A549 treated with CpdA at 1 μM for 4 hours (cell line): ENCODE measurements at places on chromosomes 3 and 15. TPM values are rescaled to one million over a fixed set of nuclear protein-coding genes. Genes with fewer than 3 reads are reported as not detected.

C3orf85 gene
- not detected in 5 replicates for total RNA-seq

SLC9C1 gene
- not detected in 5 replicates for total RNA-seq

EBLN2 gene
- 0.31 to 0.55 TPM (median 0.53 TPM) in 5 replicates for total RNA-seq

NR1D2 gene
- total RNA-seq, result 5.6 to 7.1 TPM (median 5.9 TPM) in 5 replicates

NUP210 gene
- 31.7 to 40.3 TPM (median 38.3 TPM) in 5 replicates for total RNA-seq

LCTL gene
- total RNA-seq, result 0.03 to 0.14 TPM (median 0.08 TPM) in 3 of 5 replicates, not detected in the others

CP gene
- 3.4 to 8.3 TPM (median 5.9 TPM) in 5 replicates for total RNA-seq

CCDC39 gene
- total RNA-seq, result not detected in 5 replicates

UPK1B gene
- total RNA-seq, result 10.7 to 13.6 TPM (median 12.5 TPM) in 5 replicates

GRK7 gene
- total RNA-seq, result 0.02 to 0.06 TPM (median 0.03 TPM) in 3 of 5 replicates, not detected in the others

SLC12A1 gene
- not detected in 5 replicates for total RNA-seq

NRROS gene
- total RNA-seq, result not detected in 5 replicates

MAP6D1 gene
- 4.1 to 6.5 TPM (median 5.3 TPM) in 5 replicates for total RNA-seq

ENTPD3 gene
- 0.13 TPM in 1 of 5 replicates, not detected in the others for total RNA-seq

SH2D7 gene
- total RNA-seq, result not detected in 5 replicates

DOCK3 gene
- total RNA-seq, result 0.42 to 0.51 TPM (median 0.49 TPM) in 5 replicates

ARPP21 gene
- total RNA-seq, result 0.03 to 0.06 TPM in 2 of 5 replicates, not detected in the others

KLF15 gene
- total RNA-seq, result 0.02 to 0.12 TPM (median 0.07 TPM) in 4 of 5 replicates, not detected in the other

PBRM1 gene
- total RNA-seq, result 11.2 to 15.4 TPM (median 15.0 TPM) in 5 replicates

CHRNA7 gene
- total RNA-seq, result 3.1 to 4.2 TPM (median 4.0 TPM) in 5 replicates

FETUB gene
- 0.05 to 0.13 TPM in 2 of 5 replicates, not detected in the others for total RNA-seq

ARGFX gene
- not detected in 5 replicates for total RNA-seq

SMAD6 gene
- total RNA-seq, result 19.3 to 27.2 TPM (median 25.3 TPM) in 5 replicates

CPN2 gene
- not detected in 5 replicates for total RNA-seq

EOMES gene
- total RNA-seq, result 1.8 to 2.5 TPM (median 1.9 TPM) in 5 replicates

POPDC2 gene
- total RNA-seq, result 0.18 to 0.37 TPM (median 0.22 TPM) in 4 of 5 replicates, not detected in the other

CNTN3 gene
- not detected in 5 replicates for total RNA-seq

GOLGA6L7 gene
- total RNA-seq, result not detected in 5 replicates

SUSD5 gene
- total RNA-seq, result 3.2 to 4.3 TPM (median 3.5 TPM) in 5 replicates

FBXW12 gene
- total RNA-seq, result not detected in 5 replicates

SLC6A20 gene
- 0.02 to 0.05 TPM in 2 of 5 replicates, not detected in the others for total RNA-seq

LRRC49 gene
- total RNA-seq, result 4.1 to 5.5 TPM (median 5.3 TPM) in 5 replicates

ISG20 gene
- total RNA-seq, result 41.7 to 47.3 TPM (median 46.1 TPM) in 5 replicates

EDEM1 gene
- 16.7 to 23.8 TPM (median 18.4 TPM) in 5 replicates for total RNA-seq

FSD2 gene
- not detected in 5 replicates for total RNA-seq

VIPR1 gene
- 0.54 to 0.73 TPM (median 0.58 TPM) in 5 replicates for total RNA-seq

SGO1 gene
- 14.8 to 19.4 TPM (median 15.6 TPM) in 5 replicates for total RNA-seq

SLCO2A1 gene
- 0.02 to 0.07 TPM in 2 of 5 replicates, not detected in the others for total RNA-seq

PTX3 gene
- 0.57 to 1.2 TPM (median 0.90 TPM) in 5 replicates for total RNA-seq

FNDC3B gene
- total RNA-seq, result 22.3 to 37.2 TPM (median 31.8 TPM) in 5 replicates

HEXA gene
- 135 to 162 TPM (median 156 TPM) in 5 replicates for total RNA-seq

XIRP1 gene
- 0.05 to 0.15 TPM (median 0.07 TPM) in 5 replicates for total RNA-seq

CLDN11 gene
- total RNA-seq, result 0.14 to 0.26 TPM (median 0.22 TPM) in 5 replicates

KCNAB1 gene
- not detected in 5 replicates for total RNA-seq

CSPG4 gene
- 0.09 to 0.13 TPM (median 0.12 TPM) in 5 replicates for total RNA-seq

TMEM62 gene
- 7.9 to 9.2 TPM (median 8.4 TPM) in 5 replicates for total RNA-seq

AP3B2 gene
- total RNA-seq, result 0.31 to 0.90 TPM (median 0.42 TPM) in 5 replicates

CHP1 gene
- total RNA-seq, result 47.5 to 73.6 TPM (median 50.4 TPM) in 5 replicates

GOLGA8J gene
- total RNA-seq, result 0.09 TPM in 1 of 5 replicates, not detected in the others

SOX14 gene
- total RNA-seq, result not detected in 5 replicates

SH3GL3 gene
- 0.50 to 0.96 TPM (median 0.76 TPM) in 5 replicates for total RNA-seq

ABHD14A gene
- 10.1 to 16.2 TPM (median 14.8 TPM) in 5 replicates for total RNA-seq

ANO10 gene
- 18.8 to 22.5 TPM (median 19.6 TPM) in 5 replicates for total RNA-seq

MESP2 gene
- 0.41 to 0.73 TPM (median 0.51 TPM) in 4 of 5 replicates, not detected in the other for total RNA-seq

SEMA5B gene
- total RNA-seq, result 0.17 to 0.40 TPM (median 0.29 TPM) in 5 replicates

TEX55 gene
- total RNA-seq, result 0.03 TPM in 1 of 5 replicates, not detected in the others

OR4F15 gene
- not detected in 5 replicates for total RNA-seq

FAM219B gene
- 32.6 to 36.5 TPM (median 33.6 TPM) in 5 replicates for total RNA-seq

HRG gene
- 0.02 TPM in 1 of 5 replicates, not detected in the others for total RNA-seq
